Kidney (tissue), 22 donors: ENCODE measurements at places on chromosomes 6 and 20. TPM values are rescaled to one million over a fixed set of nuclear protein-coding genes. Genes with fewer than 3 reads are reported as not detected.

DNA sequence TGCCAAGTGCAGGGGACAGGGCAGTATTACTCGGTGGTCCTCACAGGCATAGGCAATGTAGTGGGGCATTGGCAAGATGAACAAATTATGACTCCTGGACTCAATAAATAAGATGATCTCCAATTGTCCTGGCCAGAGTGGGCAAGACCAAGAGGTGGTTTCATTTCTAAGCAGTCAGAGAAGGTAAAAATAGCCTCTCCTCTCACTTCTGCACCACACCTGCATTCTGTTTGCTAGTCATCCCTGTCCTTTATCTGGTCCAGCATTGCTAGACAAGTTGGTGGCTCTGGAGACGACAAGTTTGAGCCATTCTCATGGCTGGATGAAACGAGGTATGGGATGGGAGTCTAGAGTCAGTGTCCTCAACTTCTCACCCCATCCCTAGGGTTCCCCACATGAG is 83.0 kb downstream of the BANF2 start:
- H3K27ac ChIP-seq = no peak overlapping the region
- no peaks in the 10 kb centered on the region for H3K27me3 ChIP-seq
- H3K4me3 ChIP-seq = no peak overlapping the region

GRCh38 chr6:168291450-168291849 is 28.1 kb downstream of the DACT2 start:
- no peak overlapping the region for H3K4me3 ChIP-seq
- DNase-seq = no peak
- H3K27ac ChIP-seq = no peak overlapping the region
- no peaks in the 10 kb centered on the region for H3K4me1 ChIP-seq
- no peaks in the 10 kb centered on the region for H3K36me3 ChIP-seq

CAPN11 gene
- 2.3 TPM for total RNA-seq

- no peaks in the 10 kb centered on the region for H3K4me1 ChIP-seq
- H3K36me3 ChIP-seq = no peaks in the 10 kb centered on the region
- no peak for DNase-seq
- H3K27me3 ChIP-seq = no peaks in the 10 kb centered on the region
- H3K4me3 ChIP-seq = no peak overlapping the region
- H3K27ac ChIP-seq = no peak overlapping the region
Measured at GRCh38 chr6:162226803-162227202, 500.8 kb downstream of the PRKN start.

- no peak overlapping the region for H3K27ac ChIP-seq
- H3K4me1 ChIP-seq = no peaks in the 10 kb centered on the region
- H3K36me3 ChIP-seq = no peaks in the 10 kb centered on the region
- H3K27me3 ChIP-seq = no peaks in the 10 kb centered on the region
- no peak for DNase-seq
Measured at GRCh38 chr20:38187517-38187916, 22.4 kb upstream of the TGM2 start.

DNA sequence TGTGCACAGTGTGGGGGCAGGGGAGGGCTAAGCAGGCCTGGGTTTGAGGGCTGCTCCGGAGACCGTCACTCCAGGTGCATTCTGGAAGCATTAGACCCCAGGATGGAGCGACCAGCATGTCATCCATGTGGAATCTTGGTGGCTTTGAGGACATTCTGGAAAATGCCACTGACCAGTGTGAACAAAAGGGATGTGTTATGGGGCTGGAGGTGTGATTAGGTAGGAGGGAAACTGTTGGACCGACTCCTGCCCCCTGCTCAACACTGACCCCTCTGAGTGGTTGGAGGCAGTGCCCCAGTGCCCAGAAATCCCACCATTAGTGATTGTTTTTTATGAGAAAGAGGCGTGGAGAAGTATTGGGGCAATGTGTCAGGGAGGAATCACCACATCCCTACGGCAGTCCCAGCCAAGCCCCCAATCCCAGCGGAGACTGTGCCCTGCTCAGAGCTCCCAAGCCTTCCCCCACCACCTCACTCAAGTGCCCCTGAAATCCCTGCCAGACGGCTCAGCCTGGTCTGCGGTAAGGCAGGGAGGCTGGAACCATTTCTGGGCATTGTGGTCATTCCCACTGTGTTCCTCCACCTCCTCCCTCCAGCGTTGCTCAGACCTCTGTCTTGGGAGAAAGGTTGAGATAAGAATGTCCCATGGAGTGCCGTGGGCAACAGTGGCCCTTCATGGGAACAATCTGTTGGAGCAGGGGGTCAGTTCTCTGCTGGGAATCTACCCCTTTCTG is 44.0 kb upstream of the TTPAL start:
- no peak overlapping the region for H3K27ac ChIP-seq
- no peak for DNase-seq
- H3K27me3 ChIP-seq = no peaks in the 10 kb centered on the region
- no peaks in the 10 kb centered on the region for H3K4me1 ChIP-seq

DNA sequence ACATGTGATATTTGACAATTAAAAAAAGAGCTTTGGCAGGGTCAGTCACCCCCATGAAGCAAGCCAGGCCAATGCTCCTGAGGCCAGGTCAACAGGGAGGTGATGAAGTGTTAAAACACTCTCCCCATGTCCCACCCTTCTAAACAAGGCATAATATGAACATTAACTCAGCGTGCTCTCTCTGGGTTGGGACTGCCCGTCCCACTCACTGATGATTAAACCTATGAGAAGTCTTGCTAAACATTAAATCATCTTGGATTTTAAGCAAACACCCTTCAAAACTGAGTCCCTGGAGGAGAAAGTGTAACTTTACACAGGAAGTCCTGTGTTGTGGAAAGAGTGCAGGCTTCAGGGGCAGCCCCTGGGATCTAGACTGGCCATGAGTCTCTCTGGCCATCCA is 558.5 kb downstream of the CD83 start:
- no peak overlapping the region for H3K4me3 ChIP-seq
- H3K27ac ChIP-seq = no peak overlapping the region
- H3K36me3 ChIP-seq = no peaks in the 10 kb centered on the region
- H3K27me3 ChIP-seq = no peaks in the 10 kb centered on the region
- H3K4me1 ChIP-seq = no peaks in the 10 kb centered on the region

DNA sequence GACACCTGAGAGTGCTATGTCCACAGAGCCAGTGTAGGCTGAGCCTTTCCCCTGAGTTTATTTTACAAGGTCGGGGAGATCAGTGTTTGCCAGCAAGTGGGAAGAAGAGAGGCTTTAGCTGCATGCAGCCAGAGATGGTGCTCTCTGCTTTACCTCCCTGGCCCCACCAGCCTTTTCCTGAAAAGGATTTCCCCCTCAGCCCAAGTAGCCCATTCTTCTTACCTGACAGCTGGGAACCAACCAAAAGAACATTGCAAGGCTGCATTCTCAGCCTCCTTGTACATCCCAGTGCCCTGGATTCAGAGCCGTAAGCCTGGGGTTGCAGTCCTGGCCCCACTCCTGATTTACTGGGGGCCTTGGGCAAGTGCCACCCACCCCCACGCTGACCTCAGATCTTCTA is 16.9 kb downstream of the SNPH start:
- no peak overlapping the region for H3K27ac ChIP-seq
- no peak overlapping the region for H3K4me3 ChIP-seq
- H3K27me3 ChIP-seq = no peaks in the 10 kb centered on the region

PDYN gene
- not detected for total RNA-seq

TPMT gene
- total RNA-seq = 21.8 TPM
